Fibroblast of skin of scalp (primary cell): ENCODE measurements at places on chromosomes 4 and X.

- no peak for DNase-seq
Measured at GRCh38 chr4:184420881-184421416, 53.4 kb downstream of the IRF2 start.

- no peak for DNase-seq
Measured at GRCh38 chr4:5398056-5398455, 310.3 kb downstream of the EVC2 start.

DNA sequence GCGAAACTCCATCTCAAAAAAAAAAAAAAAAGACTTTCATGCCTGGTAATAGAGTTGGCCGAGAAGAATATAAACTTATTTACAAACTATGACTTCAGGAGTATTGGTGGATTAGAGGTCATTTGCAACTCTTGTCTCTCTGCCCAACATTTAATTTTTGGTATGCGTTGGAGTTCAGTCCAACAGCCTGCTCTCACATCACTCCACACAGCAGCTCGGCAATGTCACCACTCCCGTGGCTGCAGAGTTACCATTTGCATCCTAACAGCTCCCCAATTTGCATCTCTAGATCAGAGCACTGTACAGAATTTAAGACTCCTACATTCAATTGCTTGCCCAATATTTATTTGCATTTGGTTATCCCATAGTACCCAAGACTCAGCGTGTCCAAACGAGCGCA, 40.9 kb upstream of the AP1AR start:
- DNase-seq = no peak

DNA sequence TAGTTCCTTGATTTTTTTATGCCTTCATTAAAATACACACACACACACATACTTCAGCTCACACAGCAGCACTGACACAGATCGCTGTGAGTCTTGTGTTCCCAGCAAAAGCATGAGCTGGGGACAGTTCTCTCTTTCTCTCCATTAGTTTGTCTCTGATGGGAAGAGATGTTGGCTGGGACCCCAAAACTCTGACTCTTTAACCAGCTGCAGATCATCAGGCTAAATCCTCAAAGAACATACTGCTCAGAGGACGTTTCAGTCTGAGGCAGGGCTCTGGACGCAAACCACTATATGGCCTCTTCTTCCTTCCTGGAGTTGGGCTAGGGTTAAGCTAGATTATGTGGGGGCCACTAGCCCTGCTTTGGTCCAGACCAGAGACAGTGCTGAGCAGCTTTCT, 109.6 kb downstream of the NHSL2 start:
- DNase-seq = no peak

- no peak for DNase-seq
Measured at GRCh38 chr4:145580906-145581305, 38.3 kb upstream of the MMAA start.

GRCh38 chrX:10168226-10168625, 11.5 kb downstream of the CLCN4 start:
- no peak for DNase-seq

DNA sequence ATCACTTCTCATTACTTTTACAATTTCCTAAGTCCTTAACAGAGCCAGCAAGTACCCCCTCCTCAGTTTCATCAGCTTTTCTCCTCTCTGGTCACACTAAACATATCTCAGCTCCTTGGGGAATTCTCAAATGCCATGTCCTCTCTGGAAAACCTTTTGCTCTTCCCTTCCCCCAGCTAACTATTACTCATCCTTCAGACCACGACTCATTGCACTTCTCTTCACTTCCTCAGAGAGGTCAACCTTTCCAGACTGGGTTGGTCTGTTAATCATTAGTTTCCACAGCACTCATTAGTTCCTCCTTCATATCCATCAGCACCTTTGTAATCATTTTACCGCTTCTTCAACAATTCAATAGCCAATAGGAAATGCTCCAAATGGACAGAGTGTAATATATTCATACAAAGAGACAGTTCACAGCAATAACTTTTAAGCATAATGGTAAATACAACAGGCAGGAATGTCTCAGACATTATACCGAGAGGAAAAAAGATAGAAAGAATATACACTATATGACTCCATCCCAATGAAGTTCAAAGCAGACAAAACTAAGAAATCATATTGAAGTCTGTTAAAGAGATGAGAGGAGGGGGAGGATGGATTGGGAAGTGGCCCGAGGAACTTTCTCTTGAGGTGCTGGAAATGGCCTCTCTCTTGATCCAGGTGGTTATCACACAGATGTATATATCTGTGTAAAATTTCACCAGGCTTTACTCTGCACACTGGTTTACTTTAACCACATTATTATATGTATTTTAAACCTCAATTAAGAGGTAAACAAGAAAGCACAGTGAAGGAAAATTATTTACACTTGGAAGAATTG, 39.6 kb downstream of the DDX60L start:
- peak; percentile 77 for DNase-seq

GRCh38 chrX:116009861-116010710, 160.5 kb upstream of the AGTR2 start:
- no peak for DNase-seq

- DNase-seq = peak; percentile 5
Measured at GRCh38 chrX:18348047-18348446, 6.4 kb downstream of the SCML2 start.

GRCh38 chr4:1997712-1998111, 11.1 kb downstream of the NELFA start:
- no peak for DNase-seq

- no peak for DNase-seq
Measured at GRCh38 chr4:55517526-55518229, 29.0 kb downstream of the CLOCK start.

GRCh38 chr4:168999809-169000208, 10.2 kb downstream of the CBR4 start:
- no peak for DNase-seq

DNA sequence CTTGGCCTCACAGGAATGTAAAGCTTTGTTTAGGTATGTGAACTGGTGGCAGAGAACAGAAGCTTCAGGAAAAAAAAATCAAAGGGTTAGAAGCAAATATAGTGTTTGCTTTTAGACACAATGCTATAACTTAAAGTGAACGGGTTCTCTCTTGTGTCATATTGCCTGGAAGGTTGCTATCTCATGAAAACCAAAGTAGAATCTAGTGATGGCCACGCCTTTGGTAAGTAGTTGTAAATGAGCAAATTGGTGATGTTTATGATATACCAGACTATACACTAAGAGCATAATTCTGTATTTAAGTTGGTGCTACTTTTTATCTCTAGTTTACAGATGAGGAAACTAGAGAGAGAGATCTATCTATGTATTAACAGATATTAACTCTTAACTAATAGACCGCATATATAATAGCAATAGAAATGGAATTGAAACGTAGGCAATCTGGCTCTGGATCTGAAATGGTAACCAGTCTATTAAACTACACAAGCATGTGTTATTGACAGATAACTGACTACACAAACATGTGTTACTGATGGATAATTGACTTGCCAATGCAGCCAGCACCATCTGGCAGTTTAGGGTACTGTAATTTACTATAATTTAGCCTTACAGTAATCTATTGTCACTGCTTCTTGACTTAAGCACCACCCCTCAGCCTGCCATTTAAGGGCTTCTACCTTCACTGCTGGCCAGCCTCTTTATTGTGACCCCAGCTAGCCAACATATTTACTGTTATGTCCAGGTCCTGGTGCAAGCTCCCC, 40.8 kb downstream of the HCCS start:
- no peak for DNase-seq

DNA sequence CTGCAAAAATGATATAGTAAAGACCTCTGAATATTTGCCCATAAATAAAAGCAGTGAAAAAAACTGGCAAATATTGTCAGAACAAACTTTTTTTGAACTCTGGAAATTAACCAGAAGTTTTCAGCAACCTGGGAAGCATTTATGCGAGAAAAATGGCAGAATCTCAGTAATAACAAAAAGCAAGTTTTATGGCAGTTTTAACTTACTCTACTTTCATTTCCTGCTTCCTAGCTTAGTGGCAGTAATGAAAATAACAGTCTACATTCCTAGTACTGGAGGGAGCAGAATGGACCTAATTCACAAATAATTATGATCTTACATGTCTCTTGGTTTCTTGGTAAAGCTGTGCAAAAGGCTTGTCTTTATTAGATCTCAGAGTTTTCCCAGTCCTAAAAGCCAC, 460.1 kb downstream of the NAF1 start:
- no peak for DNase-seq

DNA sequence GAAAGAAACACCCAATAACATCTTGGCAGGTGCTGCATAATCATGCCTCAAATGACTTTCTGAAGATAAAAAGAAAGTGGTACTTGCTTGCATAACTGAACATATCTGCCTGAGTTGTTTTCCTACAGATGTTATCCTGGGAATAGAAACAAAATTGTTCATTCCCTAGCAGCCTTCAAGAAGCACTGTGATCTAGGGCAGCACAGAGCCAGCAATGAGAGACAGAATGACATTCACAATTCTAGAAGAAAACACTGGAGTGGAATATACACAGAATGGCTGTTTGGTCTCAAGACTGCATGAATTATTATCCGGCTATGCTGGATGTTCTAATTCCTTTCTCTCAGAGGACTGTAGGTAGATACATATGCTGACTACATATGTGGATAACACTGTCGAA, 790.9 kb downstream of the PDHA2 start:
- DNase-seq = no peak

DNA sequence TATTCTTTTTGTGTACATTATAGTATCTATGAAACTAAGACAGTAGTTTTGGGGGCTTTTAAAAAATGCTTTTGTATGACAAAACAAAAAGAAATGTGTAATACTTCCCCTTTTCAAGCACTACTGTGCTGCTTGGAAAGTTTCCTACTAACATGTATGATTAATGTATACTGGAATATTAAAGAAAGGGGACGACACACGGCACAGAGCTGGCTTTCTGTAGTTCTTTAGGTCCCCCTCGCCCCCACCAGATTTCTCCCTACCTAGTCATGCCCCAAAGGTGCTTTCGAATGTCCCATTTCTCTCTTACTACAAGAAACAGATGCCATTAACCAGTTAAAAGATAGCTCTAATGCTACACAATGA, 1.6 kb upstream of the AP1S2 start:
- no peak for DNase-seq
